ENCODE measurements at places on chromosomes 2 and 18. TPM values are rescaled to one million over a fixed set of nuclear protein-coding genes. Genes with fewer than 3 reads are reported as not detected.
A peak's percentile ranks its signal among the peaks of the same experiment; 100 is the strongest.

Gene GULP1
- total RNA-seq, result 0.13 TPM

DNA sequence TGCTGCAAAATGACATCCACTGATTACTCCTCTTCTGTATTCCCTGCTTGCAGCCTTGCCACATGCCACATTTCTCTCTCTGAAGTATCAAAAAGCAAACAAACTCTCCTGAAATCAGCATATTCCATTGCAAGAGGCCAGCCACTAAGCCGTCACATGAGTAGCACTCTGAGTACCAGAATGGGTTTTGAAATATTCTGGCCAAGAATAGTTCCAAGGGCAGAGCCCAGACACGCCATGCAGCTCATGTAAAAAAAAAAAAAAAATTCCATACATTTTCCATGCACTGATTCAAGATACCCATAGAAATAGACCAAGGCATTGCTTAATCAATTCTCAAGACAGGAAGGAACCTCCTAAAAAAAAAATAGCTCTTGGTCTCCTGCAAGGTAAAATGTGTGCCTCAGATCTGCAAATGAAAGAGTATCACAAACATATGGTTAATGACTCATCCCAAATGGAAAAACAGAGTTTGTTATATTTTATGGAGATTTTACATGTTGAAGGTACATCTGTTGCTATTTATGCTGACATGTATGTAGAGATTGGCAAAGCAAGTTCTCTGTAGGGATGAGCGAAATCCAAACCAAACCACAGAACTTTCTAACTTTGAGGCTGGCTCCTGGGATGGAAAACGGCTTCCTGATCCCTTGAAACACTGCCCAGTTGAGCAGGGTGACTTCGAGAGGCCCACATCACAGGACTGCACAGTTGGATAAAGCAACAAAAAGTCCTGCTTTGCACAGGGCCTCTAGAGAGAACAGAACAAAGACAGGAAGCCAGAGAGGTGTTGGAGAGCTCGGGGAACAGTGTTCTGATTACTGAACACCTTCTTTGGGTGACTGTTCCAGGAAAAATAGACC lies 346.2 kb downstream of the ZNF521 start:
- no peaks in the 10 kb centered on the region for H3K4me1 ChIP-seq
- no peak for DNase-seq
- H3K4me3 ChIP-seq, result no peak overlapping the region
- H3K36me3 ChIP-seq, result no peaks in the 10 kb centered on the region
- no peaks in the 10 kb centered on the region for H3K27me3 ChIP-seq

- no peak overlapping the region for H3K27ac ChIP-seq
- no peaks in the 10 kb centered on the region for H3K4me1 ChIP-seq
- H3K4me3 ChIP-seq, result no peak overlapping the region
- H3K36me3 ChIP-seq, result no peaks in the 10 kb centered on the region
- no peaks in the 10 kb centered on the region for H3K27me3 ChIP-seq
Observed at GRCh38 chr2:76448956-76449355, 738.2 kb upstream of the GCFC2 start.

- no peak overlapping the region for H3K4me3 ChIP-seq
- no peak overlapping the region for H3K27ac ChIP-seq
- H3K36me3 ChIP-seq, result no peaks in the 10 kb centered on the region
- no peaks in the 10 kb centered on the region for H3K27me3 ChIP-seq
- no peak for DNase-seq
Observed at GRCh38 chr2:14826518-14826917, 194.0 kb downstream of the LRATD1 start.

- no peaks in the 10 kb centered on the region for H3K36me3 ChIP-seq
- H3K27ac ChIP-seq, result no peak overlapping the region
- H3K4me1 ChIP-seq, result no peaks in the 10 kb centered on the region
- no peaks in the 10 kb centered on the region for H3K27me3 ChIP-seq
Observed at GRCh38 chr2:105490204-105490603, 91.4 kb upstream of the FHL2 start.

DNA sequence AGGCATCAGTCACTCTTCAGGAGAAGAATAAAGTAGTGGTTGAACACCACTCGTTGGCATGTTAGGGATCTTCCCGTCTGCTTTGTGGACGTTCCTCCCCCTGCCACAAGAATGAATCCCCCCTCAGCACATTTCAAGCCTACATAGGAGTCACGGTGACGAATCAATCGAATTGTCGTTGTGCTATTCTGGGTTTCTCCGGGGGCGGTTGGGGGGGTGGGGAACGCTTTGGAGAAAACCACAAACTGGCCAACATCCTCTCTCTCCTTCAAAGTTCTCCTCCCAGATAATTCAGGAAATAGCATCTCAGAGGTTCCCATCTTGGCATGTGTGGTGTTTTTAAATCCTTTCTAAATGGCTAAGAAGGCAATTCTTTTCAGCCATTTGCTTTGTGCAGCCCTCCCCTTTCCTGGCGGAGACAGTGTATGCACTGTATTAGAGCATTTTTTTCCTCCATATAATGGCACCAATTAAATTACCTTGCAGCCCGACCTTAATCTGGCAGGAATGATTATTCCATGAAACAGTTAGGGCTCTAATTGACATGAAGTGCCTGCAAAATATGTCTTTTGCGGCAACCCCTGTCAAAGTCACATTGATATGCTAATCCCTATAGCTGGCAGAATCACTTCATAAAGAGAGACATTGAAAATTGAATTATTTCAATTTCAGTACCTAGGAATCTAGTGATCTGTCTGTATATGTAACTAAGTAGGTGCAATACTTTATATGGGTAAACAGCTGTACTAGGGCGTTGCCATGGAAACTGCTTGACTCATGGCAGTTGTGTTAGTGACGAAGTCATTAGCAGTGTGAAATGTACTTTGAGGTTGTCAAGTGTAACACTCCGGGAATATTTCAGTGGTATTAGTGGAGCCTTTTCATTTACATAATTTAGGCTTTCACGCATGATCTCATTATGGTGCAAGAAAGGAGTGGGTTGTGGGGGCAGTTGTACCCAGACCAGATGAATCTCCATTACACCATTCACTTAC lies 323.4 kb upstream of the SLC14A2 start:
- no peak overlapping the region for H3K27ac ChIP-seq
- no peaks in the 10 kb centered on the region for H3K4me1 ChIP-seq
- H3K4me3 ChIP-seq, result no peak overlapping the region
- no peak for DNase-seq

GRCh38 chr2:127453392-127454171 lies 35.4 kb downstream of the PROC start:
- no peak overlapping the region for H3K27ac ChIP-seq
- H3K4me3 ChIP-seq, result no peak overlapping the region
- no peak for DNase-seq
- H3K36me3 ChIP-seq, result no peaks in the 10 kb centered on the region
- no peaks in the 10 kb centered on the region for H3K4me1 ChIP-seq
- H3K27me3 ChIP-seq, result no peaks in the 10 kb centered on the region

- no peak for DNase-seq
- H3K4me1 ChIP-seq, result no peaks in the 10 kb centered on the region
- H3K4me3 ChIP-seq, result no peak overlapping the region
- H3K27ac ChIP-seq, result no peak overlapping the region
Observed at GRCh38 chr2:183812091-183812490, 687.8 kb downstream of the NUP35 start.

Gene TRAK2
- total RNA-seq, result 42.5 TPM

Gene DLGAP1
- 1.8 TPM for total RNA-seq

GRCh38 chr2:222813177-222813843 lies 47.5 kb upstream of the ACSL3 start:
- DNase-seq, result no peak
- no peak overlapping the region for H3K27ac ChIP-seq
- no peak overlapping the region for H3K4me3 ChIP-seq
- no peaks in the 10 kb centered on the region for H3K36me3 ChIP-seq

GRCh38 chr18:48986851-48987761 lies 36.3 kb upstream of the SMAD7 start:
- no peak for DNase-seq
- H3K27me3 ChIP-seq, result no peaks in the 10 kb centered on the region
- no peak overlapping the region for H3K4me3 ChIP-seq
- peaks cover 11% of the 10 kb centered on the region for H3K4me1 ChIP-seq

- H3K27ac ChIP-seq, result no peak overlapping the region
- no peaks in the 10 kb centered on the region for H3K36me3 ChIP-seq
Observed at GRCh38 chr2:163554864-163555263, 180.9 kb downstream of the FIGN start.

DNA sequence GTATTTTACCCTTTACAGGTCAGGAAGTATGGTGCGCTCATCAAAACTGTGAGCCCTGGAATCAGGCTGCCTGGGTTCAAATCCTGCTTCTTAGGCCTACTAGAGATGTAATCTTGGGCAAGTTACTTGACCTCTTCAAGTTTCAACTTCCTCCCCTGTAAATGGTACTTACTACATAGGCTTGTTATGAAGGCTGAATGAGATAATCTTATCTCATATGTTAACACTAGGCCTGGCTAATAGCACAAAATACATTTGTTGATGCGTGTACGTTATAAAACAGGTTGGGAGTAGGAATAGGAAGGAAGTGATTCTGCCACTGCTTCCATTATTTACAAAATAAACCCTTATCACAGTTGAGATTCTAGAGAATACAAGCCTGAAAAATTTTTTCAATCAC lies 1.7 kb upstream of the RFTN2 start:
- no peak overlapping the region for H3K27ac ChIP-seq
- no peaks in the 10 kb centered on the region for H3K36me3 ChIP-seq
- no peak for DNase-seq

Gene ST8SIA3
- not detected for total RNA-seq

DNA sequence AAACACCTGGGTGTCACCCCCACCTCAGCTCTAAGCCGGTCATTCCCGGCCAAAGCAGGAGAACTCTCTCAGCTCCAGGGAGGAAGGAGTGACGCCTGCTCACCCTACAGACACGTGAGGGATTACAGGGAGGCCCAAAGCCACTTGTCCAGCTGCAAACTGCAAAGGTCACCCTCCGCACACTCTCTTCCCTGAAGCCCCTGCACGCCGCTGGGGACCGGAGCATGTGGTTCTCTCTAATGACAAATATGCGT lies 108.0 kb upstream of the ID2 start:
- DNase-seq, result no peak
- H3K4me3 ChIP-seq, result no peak overlapping the region
- no peaks in the 10 kb centered on the region for H3K27me3 ChIP-seq
- H3K36me3 ChIP-seq, result no peaks in the 10 kb centered on the region

Gene TEX44
- not detected for total RNA-seq

Gene UGT1A1
- total RNA-seq, result not detected

GRCh38 chr2:43326101-43326825 lies 99.9 kb upstream of the ZFP36L2 start:
- DNase-seq, result no peak
- H3K4me1 ChIP-seq, result no peaks in the 10 kb centered on the region
- no peak overlapping the region for H3K27ac ChIP-seq
- H3K4me3 ChIP-seq, result no peak overlapping the region

DNA sequence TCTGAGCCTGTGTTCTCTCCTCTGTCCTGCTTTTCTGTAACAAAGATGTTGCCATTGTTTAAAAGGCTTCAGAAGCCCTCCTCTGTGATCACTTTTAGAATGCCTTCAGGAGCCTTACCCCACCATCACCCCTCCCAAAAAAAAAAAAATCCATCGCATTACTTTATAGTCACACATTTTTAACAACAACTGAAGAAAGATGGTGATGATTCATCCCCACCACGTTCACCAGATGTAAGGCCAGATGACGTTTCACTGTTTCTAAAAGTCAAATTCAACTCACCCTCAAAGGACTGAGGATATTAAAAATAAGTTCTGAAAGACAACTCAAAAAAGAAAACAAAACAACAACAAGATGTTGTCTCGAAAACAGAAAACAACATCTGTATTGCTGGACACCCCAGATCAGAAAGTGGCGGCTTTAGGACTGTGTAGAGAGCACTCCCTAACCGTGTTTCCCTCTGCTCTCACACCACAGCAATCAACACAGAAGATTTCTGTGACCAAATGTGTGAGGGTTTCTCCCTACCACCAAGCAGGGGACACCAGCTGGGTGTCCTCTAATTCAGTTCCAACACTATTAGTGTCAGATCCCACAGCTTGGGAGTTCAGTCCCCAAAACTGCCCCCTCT lies 61.9 kb upstream of the CREB1 start:
- no peaks in the 10 kb centered on the region for H3K36me3 ChIP-seq
- H3K27ac ChIP-seq, result no peak overlapping the region
- H3K4me3 ChIP-seq, result no peak overlapping the region

DNA sequence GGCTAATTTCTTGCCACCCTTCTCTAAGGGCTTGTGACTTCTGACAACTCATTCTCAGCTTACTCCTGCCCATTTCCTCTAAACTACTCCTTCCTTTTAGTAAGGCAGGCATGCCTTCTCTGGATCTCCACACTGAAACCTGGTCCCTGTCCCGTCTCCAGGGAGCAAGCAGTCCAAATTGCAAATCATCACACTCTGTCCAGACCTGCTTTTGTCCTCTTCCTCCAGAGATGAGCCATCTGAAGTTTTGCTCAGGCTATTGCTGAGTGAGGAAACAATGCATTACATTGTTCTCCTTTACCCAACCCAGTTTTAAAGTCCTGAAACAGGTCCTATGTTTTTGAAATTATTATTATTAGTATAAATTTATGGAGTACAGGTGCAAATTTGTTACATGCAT lies 57.3 kb downstream of the ARHGAP25 start:
- H3K27me3 ChIP-seq, result no peaks in the 10 kb centered on the region
- H3K36me3 ChIP-seq, result peaks cover 10% of the 10 kb centered on the region
- peak overlapping the region; percentile 44 for H3K27ac ChIP-seq

DNA sequence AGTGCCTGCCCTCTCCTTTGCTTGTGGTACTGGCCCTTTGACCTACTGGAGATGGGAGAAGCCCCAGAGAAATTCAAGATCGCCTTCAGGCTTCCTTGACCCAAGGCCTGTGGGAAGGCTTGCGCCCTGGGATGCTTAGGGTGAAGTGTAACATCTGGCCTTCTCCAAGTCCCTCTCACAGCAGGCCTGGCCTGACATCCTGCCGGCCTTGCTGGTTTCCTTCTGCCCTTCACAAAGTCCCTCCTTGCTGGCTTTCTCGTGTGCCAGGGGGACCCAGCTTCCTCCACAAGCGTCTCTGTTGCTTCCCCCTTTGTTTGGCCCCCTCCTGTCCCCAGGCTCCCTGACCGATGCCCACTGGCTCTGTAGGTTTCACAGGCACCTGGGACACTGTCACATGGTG lies 26.4 kb downstream of the TCF7L1 start:
- H3K4me3 ChIP-seq, result no peak overlapping the region
- DNase-seq, result no peak
- H3K27ac ChIP-seq, result no peak overlapping the region
- H3K36me3 ChIP-seq, result no peaks in the 10 kb centered on the region
- no peaks in the 10 kb centered on the region for H3K4me1 ChIP-seq
- H3K27me3 ChIP-seq, result peaks cover 14% of the 10 kb centered on the region

GRCh38 chr2:33521791-33522281 lies 45.4 kb downstream of the RASGRP3 start:
- no peak for DNase-seq
- no peaks in the 10 kb centered on the region for H3K36me3 ChIP-seq
- H3K4me3 ChIP-seq, result no peak overlapping the region
- no peak overlapping the region for H3K27ac ChIP-seq
- no peaks in the 10 kb centered on the region for H3K27me3 ChIP-seq
- no peaks in the 10 kb centered on the region for H3K4me1 ChIP-seq

Gene SLC9A4
- total RNA-seq, result not detected

Gene KLHL30
- not detected for total RNA-seq

GRCh38 chr18:25538175-25538922 lies 186.4 kb upstream of the ZNF521 start:
- no peak overlapping the region for H3K4me3 ChIP-seq
- H3K36me3 ChIP-seq, result no peaks in the 10 kb centered on the region
- no peak overlapping the region for H3K27ac ChIP-seq
- H3K27me3 ChIP-seq, result no peaks in the 10 kb centered on the region
- H3K4me1 ChIP-seq, result no peaks in the 10 kb centered on the region
- no peak for DNase-seq

Gene SPP2
- not detected for total RNA-seq

Gene LMAN1
- 48.3 TPM for total RNA-seq

Data from T-cell (primary cell).